EL (cell line): ENCODE measurements at places on chromosomes 6 and 20.

- DNase-seq, result no peak
These were observed 67.4 kb downstream of the KHDC1L start for GRCh38 chr6:73157870-73158269.

GRCh38 chr6:11044712-11045167, 635 bp upstream of the ELOVL2 start:
- DNase-seq, result no peak

- DNase-seq, result peak; percentile 14
These were observed 143.3 kb upstream of the GPR6 start for GRCh38 chr6:109834595-109835437.

GRCh38 chr20:6240059-6240458, 117.2 kb upstream of the FERMT1 start:
- DNase-seq, result no peak

- DNase-seq, result no peak
These were observed 32.7 kb upstream of the SAMHD1 start for GRCh38 chr20:36984257-36984638.

GRCh38 chr6:125834348-125834747, 43.6 kb downstream of the NCOA7 start:
- no peak for DNase-seq

DNA sequence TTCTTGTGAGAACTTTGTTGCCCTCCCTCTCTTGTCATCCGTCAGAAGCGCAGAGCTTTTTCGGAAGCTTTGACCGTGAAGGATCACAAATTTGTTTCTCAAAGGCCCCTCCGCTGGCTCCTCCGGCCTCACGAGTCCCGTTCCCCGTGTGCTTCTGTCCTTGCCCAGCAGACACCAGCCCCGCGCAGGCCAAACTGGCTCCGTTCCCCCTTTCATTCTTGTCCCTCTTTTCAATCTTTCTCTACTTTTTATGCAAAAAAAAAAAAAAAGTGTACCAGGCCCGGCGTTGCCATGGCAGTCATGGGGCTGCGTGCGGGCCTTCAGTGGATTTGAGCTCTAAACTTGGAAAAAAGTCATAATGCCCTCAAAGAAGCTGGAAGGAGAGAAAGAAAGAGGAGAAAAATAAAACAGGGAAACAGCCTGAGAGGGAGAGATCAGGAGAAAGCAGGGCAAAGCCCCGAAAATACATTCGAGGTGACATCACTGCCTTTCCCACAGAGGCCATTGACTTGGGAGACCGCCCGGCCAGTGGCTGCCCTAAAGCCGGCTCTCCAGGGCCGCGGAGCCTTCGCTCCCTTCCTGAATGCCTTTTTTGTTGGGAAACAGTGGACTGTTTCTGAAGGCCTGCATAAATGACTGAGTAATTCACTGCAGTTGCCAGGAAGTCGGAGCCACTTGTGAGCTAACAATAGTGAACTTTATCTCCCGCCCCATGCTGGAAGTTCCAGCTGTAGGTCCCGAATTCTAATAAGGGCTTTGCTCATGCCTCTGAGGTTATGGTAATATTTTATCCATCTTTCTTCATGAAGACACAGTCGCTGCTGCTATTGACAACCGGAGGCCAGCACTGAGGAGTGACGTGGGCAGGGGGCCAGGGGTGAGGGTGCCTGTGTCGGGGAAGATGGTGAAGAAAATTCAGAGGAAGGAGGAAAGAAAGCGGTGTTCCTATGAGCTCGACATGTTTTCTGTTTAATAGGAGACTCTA, 670.9 kb downstream of the QKI start:
- peak; percentile 51 for DNase-seq

DNA sequence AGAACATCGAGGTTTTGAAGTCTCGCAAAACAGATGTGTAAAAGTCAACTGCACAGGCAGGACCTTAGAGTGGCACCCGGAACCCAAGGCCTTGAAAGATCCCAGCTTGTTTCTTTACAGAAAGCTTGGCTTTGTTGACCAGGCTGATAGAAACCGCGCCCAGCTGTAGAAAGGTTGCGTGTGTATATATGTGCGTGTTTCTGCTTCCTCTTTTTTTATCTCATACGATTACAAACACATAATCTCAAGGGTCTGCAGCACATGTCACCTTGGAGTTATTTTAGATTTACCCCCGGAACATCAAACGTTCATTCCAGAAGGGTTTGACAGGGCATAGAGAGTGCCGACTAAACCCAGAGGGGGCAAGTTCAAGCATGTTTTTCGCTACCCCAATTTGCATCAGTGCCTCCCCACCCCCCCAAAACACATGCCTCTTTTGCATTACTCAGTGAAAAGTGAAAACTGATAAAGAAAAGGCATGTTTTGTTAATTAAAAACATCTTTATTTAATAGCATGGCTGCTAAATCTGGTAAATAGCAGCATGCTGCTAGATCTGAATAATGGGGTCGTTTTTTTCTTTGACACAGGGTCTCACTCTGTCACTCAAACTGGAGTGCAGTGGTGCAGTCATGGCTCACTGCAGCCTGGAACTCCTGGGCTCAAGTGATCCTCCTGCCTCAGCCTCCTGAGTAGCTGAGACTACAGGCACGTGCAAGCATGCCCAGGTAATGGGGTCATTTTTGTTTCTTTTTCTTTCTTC, 33.2 kb upstream of the NCOA3 start:
- no peak for DNase-seq

DNA sequence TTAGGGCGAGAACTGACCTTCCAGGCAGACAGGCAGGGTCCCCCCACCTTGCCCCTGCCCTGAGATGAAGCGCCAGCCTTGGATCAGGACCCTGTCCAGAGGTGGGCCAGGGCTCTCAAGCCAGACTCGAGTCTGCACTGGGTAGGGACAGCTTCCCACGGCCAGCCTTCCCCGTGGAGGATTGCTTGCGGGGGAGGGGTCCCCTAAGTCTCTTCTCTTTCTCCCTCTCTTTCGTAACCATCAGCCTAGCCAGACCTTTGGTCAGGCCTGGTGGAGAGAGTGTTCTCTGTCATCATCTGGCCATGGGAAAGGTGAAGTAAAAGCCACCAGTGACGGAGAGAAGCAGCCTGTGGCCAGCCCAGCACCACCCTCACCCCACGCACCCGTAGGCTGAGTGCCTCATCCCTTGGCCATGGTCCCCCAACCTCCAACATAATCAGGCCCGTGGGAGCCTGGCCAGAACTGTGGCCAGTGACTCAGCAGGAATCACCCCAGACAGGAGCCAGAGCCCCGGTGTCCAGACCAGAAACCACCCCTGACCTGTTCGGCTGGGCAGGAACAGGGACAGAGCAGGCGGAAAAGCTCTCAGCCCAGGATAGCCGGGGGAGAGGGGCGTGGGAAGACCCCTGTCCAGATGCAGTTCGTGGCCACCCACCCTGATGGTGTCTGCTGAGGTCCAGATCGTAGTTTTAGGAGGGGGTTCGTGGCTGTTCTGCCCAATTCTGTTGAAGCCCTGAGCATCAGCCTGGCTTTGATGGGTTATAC, 47.1 kb downstream of the SNAI1 start:
- peak; percentile 95 for DNase-seq

DNA sequence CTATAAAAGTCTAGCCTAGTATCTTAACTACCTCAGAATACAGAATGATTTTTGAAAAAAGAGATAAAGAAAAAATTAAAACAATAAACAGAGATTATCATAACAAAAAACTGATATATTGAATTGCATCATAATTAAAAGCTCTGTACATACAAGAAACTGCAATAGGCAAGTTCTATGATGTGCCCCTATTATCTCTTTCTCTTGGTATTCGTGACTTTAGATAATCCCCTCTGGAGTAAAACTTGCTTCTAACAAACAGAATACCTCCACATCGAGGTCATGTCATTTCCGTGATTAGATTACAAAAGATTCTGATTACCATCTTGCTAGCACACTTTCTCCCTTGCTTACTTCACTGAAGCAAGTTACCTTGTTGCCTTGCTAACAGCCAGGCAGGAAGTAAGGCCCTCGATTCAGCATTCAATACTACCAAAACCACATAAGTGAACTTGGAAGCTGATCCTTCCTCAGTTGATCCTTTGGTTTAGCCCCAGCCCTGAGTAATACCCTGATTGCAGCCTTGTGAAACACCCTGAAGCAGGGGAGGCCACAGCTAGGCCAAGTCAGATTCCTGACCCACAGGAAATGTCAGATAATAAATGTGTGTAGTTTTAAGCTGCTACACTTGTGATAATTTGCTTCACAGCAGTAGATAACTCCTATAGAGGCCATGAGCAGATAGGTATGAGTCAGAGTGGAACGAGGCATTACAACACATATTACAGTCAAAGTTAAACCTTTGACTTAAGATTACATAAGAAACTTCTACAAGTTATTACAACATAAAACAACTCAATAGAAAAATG, 53.7 kb upstream of the TMX4 start:
- peak; percentile 72 for DNase-seq

DNA sequence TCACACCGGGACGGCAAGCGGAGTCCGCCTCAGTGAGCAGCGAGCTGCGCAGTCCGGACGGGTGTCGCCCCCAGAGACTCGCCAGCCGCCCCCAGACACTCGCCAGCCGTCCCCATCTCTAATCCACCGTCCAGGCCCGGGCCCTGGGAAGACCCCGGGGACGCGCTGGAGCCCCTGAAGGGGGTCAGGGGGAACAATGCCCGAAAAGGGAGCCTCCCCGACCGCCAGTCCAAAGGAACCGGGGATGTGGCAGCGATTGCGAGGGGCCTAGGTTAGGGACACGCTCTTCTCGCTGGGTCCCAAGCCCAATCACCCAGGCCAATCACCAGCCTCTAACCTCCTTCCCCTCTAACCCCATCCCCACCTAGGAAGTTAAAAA, 33.1 kb downstream of the TFAP2A start:
- no peak for DNase-seq

- peak; percentile 96 for DNase-seq
These were observed 98.1 kb downstream of the HIVEP2 start for GRCh38 chr6:142846883-142847287.

GRCh38 chr6:21305893-21306332, 287.6 kb upstream of the SOX4 start:
- peak; percentile 33 for DNase-seq

DNA sequence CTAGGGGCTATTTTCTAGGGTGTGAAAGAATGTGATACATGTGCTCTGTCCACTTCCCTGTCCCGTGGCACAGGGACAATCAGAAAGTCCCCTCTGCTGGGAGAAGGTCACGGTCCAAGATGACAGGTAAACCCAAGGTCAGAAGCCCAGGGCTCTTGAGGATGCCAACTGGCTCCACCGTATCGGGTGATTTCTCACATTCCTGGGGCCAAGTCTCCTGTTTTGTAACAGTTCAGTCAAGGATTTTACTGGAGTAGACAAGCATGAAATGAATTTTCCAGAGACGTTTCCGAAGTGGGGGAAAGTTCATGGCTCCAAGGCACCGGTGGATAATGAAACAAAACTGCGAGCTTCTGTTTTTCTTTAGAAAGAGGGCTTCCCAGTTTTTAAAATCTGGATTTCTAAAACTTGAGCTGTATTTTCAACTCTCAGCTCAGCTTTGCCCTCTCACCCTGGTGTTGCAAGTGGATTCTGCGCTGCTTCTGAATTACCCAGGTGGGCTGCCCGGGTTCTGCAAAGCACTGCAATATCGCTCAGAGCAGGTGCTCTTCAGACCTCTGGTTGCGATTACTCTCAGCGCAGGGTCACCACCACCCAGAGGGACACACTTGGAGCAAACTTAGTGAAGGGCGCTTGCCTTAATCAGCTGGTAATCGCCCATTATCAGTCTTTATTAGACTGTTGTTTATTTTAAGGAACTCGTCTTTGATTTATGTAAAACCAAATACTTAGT, 64.4 kb upstream of the TMEM170B start:
- DNase-seq, result no peak

GRCh38 chr6:45420909-45421708, 43.4 kb upstream of the SUPT3H start:
- DNase-seq, result no peak

DNA sequence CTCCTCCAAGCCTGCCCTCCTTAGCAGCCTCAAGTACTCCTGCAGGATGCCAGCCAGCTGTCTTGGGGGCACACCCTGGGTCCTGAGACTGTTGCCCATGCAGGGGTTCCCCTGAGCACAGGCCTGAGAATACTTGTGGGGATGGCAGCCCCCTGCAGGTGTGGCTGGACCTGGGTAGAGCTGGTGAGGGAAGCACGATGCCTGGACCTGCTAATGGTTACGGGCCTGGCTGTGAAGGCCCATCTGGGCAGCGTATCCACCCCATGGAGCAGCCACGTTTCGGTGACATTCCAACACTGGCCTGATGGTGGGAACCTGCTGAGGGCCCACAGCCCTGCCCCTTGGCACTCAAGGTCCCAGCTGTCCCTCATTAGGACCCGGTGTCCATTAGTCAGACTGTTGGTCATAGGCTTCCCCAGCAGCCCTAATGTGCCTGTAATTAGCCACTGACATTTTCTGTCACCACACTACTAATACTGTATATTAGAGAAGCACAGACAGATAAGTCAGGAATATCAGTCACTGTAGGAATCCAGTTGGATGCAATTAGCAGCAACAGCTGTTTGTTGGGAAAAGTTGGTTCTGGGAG, 20.3 kb downstream of the CCDC167 start:
- DNase-seq, result no peak

- peak; percentile 80 for DNase-seq
These were observed 150.8 kb downstream of the ZMYND8 start for GRCh38 chr20:47205577-47206123.

DNA sequence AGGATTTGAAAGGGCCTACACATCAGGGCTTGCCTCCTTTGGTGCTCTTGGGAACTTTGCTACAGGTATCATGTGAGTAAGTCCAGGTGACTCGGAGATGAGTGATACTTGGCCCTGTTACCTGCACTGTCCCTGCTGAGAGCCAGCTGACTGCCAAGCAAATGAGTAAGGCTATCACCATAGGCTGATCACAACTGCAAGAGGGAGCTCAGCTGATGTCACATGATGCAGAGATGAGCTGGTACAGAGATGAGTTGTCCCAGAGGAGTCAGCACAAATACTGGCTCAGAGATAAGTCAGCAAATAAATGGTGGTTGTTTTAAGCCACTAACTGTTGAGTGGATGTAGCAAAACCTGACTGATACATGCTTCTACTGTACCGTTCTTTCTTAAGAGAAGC, 41.4 kb downstream of the LAMP5 start:
- DNase-seq, result no peak

GRCh38 chr6:129938249-129939020, 77.3 kb upstream of the TMEM244 start:
- no peak for DNase-seq

- peak; percentile 52 for DNase-seq
These were observed 29.8 kb downstream of the SLC13A3 start for GRCh38 chr20:46621492-46621891.

GRCh38 chr6:19866173-19866984, 29.2 kb downstream of the ID4 start:
- DNase-seq, result no peak

DNA sequence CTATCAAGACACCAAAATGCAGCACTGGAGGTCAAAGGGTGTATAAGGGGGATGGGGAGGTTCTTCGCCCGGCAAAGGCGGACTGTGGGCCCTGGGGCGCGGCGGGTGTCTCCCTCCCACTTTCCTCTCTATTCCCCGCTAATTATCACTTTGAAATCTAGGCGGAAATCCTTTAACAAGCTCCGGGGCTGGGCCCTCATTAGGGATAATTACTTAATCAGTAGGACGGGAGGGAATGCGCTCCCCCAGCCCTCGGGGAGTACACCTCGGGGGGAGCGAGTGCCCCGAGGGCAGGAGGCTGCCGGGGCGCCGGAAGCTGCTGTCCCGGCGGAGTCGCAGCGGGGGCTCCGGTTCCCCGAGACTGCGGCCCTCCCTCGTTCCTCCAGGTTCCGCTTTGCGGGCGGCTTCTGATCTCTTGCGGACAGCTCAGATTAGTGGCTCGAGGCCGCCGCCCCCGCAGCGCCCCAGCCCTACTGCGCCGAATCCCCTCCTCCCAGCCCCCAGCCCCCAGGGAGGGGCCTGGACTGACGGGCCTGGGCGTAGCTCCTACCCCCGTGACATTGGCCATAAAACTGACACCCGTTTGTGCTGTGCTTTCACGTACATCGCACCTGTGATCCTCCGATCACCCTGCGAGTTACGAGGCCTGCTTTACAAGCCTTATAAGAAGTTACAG, 14.7 kb downstream of the MUCL3 start:
- peak; percentile 56 for DNase-seq
